ENCODE measurements at places on chromosomes 4 and X. TPM values are rescaled to one million over a fixed set of nuclear protein-coding genes. Genes with fewer than 3 reads are reported as not detected.

The GABRA4 gene
- not detected for total RNA-seq

The P2RY4 gene
- total RNA-seq: not detected

The VSIG4 gene
- not detected for total RNA-seq

The PRSS12 gene
- 0.33 TPM for total RNA-seq

The GSX2 gene
- not detected for total RNA-seq

The NSD2 gene
- 42.6 TPM for total RNA-seq

The ZCCHC12 gene
- 0.21 TPM for total RNA-seq

The ANXA10 gene
- 4.2 TPM for total RNA-seq

The TEX13D gene
- not detected for total RNA-seq

The SLC49A3 gene
- total RNA-seq: 0.10 TPM

The POLR2B gene
- 70.1 TPM for total RNA-seq

The RAB41 gene
- total RNA-seq: not detected

The ITGB1BP2 gene
- 0.87 TPM for total RNA-seq

The ARHGAP36 gene
- not detected for total RNA-seq

The KLF8 gene
- total RNA-seq: not detected

The IQSEC2 gene
- 38.7 TPM for total RNA-seq

The MAGEA2B gene
- not detected for total RNA-seq

The ADH1C gene
- not detected for total RNA-seq

The RAI2 gene
- 0.12 TPM for total RNA-seq

The PRRG3 gene
- not detected for total RNA-seq

The FGG gene
- total RNA-seq: 4.8 TPM

The CLDN22 gene
- not detected for total RNA-seq

The DUSP9 gene
- 1.2 TPM for total RNA-seq

The WDR17 gene
- total RNA-seq: 1.8 TPM

The ZNF674 gene
- total RNA-seq: 2.7 TPM

The BANK1 gene
- total RNA-seq: 0.78 TPM

The GAGE13 gene
- total RNA-seq: not detected

The ADGRG4 gene
- total RNA-seq: not detected

The PDE5A gene
- 0.25 TPM for total RNA-seq
